ENCODE measurements at places on chromosomes 3 and 15. TPM values are rescaled to one million over a fixed set of nuclear protein-coding genes. Genes with fewer than 3 reads are reported as not detected.

Gene ETFA
- total RNA-seq, result 151 TPM

Gene SRPRB
- total RNA-seq, result 37.3 TPM

Gene TRPM1
- total RNA-seq, result not detected

Gene PAQR5
- total RNA-seq, result 0.92 TPM

Gene ILDR1
- total RNA-seq, result 1.7 TPM

Gene HEG1
- 67.7 TPM for total RNA-seq

Gene LIPH
- 1.3 TPM for total RNA-seq

DNA sequence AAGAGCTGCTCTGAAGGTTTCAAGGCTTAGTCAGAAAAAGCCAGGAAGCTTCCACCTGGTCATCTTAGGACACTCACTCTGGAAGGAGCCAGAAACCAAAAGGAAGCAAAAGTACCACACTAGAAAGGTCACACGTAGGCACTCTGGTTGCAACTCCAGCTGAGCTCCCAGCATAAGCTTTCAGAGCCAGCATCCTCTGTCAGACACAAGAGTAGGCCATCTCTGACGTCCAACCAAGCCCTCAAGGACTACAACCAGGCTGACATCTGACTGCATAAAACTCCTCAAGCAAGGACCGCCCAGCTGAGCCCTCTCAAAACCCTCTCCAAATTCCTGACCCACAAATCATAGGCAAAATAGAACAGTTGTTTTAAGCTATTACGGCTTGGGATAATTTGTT is 12.8 kb downstream of the SH3BP5 start:
- peak; percentile 74 for DNase-seq

- DNase-seq, result peak; percentile 8
These were observed 10.7 kb upstream of the SLC15A2 start for GRCh38 chr3:121883507-121883906.

GRCh38 chr3:158420654-158421396 is 150.2 kb upstream of the MLF1 start:
- no peak for DNase-seq

GRCh38 chr3:115922681-115923347 is 299.5 kb downstream of the GAP43 start:
- no peak for DNase-seq

GRCh38 chr3:190366133-190366532 is 21.8 kb upstream of the CLDN16 start:
- no peak for DNase-seq

DNA sequence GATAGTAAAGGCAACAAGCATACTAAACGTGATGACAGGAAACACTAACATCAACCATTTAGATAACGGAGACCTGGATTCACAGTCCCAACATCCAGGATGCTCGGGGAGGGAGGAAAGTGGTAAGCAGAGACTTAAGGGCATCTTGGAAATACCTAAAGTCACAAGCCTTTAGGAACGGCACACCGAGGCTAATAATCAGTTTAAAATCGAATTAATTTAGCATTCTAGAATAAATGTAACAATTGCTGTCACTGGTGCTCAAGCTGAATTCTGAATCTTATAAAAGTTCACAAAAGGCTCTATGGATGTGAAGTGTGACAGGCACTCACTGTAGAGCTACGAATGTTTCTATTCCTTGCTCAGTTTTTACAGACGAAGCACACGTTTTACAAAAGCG is 1.3 kb downstream of the CD47 start:
- peak; percentile 35 for DNase-seq

DNA sequence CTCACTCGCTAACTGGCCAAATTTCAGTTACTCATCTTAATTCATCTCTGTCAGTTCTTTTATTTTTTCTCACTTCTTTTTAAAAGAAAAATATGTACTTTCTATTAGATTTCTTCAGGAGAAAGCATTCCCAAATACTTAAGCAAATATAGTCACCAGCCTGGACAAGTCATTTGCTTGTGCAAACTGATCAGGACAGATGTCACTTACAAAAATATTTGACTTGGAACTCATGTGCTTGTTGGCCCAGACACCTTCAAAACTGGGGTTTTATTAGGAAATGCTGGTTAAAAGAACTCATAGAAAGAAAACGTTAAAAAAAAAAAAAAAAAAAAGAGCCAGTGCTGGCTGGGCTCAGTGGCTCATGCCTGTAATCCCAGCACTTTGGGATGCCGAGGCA is 31.3 kb upstream of the FOXP1 start:
- no peak for DNase-seq

- no peak for DNase-seq
These were observed 220.1 kb downstream of the MCTP2 start for GRCh38 chr15:94451466-94451865.

DNA sequence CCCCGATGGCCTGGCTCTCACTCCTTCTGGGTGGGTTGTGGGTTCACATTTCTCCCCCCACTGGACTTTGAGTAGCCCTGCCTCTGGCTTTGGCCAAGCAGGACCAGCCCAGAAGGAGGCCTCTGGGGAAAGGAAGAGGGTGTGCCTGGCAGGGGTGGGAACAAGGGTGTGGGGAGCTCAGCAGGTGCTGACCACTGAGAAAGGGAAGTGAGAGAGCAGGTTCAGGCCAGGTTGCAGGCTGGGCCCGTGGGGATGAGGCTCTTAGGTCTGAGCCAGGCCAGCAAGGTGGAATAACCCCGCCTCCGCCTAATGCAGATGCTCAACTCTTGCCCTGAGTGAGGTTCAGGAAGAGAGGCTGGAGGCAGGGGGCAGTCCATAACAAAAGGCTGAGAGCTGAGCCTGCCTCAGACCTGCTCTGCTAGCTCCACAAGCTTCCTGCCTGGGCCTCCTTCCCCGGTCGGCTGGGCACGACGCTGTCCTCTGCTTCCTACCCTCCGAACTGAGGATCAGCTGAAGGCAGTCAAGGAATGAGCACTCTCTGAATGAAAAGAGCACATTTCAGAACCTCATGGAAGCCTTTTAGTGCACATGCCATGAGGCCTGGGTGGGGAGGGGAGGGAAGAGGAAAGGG is 82.7 kb downstream of the TLE3 start:
- no peak for DNase-seq

DNA sequence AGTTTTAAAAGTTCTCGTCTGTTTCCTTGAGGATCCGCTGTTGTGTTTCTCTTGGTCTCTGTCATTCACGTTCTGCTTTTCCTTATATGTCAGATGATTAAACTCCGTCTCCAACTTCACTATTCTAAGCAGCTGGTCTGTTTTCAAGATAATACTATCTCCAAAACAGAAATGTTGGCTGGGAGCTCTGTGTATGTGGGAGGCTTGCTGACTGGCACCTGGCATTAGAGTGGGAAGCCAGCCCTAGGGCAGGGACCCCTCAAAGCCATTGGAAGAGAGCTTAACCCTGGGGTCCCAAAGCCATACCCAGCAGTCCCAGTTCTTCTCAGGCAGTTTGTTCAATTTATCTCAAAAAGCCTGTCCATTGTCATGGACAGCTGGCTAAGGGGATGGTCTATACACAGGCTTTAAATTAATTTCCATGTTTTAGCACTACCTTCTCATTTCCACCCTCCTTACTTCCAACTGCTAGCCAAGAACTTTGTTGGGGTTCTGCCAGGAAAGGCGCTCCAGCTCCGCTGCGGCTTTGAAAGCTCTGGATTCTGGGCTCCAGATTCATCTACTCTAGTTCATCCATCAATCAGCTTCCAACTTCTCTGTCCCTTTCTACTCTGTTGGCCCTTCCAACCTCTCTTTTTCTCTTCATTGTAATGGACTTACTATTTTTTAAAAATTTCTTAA is 9.2 kb downstream of the BTBD1 start:
- DNase-seq, result peak; percentile 52

GRCh38 chr3:8988791-8989558 is 25.7 kb upstream of the RAD18 start:
- DNase-seq, result no peak
